H7 (cell line): ENCODE measurements at places on chromosomes 1 and 21. TPM values are rescaled to one million over a fixed set of nuclear protein-coding genes. Genes with fewer than 3 reads are reported as not detected.

DNA sequence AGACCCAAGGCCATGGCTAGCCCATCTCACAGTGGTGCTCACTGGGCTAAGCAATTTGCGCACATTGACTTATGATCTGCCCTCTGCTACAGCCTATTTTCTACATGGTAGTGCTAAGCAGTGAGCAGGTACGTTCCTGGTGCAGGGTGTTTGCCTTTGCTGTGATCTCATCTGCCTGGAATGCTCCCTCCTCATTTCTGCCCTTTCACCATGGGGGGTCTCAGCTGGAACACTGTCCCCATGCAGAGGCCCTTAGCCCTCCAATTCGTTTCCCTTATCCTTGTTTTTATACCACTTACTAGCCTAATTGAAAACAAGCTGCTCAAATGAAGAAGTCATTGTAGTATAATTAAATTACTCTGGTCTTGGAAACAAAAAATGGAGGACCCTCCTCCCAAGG, 2.0 kb upstream of the B3GALT5 start:
- peak; percentile 86 for DNase-seq

DNA sequence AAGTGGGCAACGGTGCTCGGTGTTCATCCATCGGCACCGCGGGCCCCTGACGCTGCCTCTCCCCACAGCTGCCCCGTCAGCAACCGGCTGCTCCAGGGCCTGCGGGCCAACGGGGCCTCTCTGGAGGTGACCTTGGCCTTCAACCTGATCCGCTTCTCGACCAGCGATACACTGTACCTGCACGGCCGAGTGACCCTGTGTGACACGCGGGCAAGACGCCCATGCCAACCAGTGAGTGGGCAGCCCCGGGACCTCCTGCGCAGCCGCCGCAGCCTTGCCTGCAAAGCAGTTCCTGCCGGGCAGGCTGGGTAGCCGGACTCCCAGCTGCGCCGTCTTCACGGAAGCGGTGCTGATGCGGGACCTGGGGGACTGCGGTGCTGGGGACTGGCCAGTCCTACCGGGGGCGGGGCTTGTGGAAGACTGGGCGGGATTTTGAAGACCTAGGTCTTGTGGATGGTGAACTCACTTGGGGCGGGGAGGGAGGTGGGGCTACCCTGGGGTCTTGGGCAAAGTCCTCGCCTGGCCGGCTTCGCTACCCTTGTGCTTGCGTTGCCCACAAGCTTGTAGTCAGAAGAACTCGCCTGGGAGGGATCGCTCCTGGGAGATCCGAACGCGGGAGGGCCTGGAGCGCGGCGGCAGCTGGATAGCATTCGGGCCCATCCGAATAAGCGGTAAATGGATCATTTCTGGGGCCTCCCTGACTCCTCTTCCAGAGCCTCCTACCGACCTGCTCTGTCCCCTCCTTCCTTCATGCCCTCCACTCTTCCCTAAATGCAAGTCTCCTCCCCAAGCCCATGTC, 8.8 kb upstream of the CEP85 start:
- DNase-seq = peak; percentile 98

DNA sequence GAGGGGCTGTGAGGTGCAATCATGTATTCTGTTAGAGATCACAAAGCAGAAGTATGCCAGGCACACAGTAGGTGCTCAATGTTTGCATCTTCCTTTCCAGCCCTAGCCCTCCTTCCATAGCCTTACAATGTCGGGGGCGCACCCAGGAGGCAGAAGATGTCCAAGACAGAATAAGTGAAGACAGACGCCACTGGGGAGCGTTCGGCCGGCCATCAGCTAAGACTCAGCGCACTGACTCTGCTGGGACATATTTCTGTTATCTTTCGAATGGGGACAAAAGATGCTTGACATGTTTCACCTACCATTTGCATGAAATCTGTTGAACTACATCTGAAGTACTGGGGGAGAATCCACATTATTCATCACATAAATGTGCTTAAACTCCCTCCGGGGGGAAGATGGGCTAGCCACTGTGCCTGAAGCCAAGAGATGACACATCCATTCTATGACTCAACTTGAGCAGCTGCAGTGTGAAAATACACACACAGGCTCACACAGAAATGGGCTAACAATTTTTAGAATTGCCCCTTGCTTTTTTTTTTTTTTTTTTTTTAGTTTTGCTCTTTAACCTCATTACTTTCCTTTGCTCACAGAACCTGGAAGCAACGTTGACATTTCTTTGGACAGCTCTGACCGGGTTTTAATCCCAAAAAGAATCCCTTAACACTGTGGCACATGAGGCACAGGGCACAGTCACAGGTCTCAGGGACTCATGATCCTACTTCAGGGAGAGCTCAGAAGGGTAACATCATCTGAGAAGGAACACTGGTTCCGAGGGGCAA, 7.9 kb downstream of the TIAM1 start:
- DNase-seq = no peak

DNA sequence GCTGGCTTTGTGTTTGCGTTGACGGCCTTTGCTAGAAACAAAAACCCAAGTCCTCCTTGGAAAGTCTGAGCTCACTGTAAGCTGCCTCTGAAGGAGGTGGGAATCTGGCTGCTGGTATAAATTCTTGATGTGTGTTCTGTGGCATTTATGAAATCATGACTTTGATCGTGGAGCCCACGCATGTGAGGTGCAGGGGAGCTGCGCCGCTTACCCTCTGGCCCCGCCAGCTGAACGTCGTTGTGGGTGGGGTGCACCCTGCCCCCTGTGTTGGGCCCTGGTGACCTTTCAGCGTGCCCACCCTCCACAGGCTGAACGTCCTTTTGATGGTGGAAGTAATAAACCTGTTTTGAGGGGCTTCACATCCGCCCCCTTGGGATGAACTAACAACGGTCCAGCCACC, 21.2 kb upstream of the DIP2A start:
- no peak for DNase-seq

The ZNF691 gene
- 30.4 and 33.5 TPM in 2 replicates for total RNA-seq

DNA sequence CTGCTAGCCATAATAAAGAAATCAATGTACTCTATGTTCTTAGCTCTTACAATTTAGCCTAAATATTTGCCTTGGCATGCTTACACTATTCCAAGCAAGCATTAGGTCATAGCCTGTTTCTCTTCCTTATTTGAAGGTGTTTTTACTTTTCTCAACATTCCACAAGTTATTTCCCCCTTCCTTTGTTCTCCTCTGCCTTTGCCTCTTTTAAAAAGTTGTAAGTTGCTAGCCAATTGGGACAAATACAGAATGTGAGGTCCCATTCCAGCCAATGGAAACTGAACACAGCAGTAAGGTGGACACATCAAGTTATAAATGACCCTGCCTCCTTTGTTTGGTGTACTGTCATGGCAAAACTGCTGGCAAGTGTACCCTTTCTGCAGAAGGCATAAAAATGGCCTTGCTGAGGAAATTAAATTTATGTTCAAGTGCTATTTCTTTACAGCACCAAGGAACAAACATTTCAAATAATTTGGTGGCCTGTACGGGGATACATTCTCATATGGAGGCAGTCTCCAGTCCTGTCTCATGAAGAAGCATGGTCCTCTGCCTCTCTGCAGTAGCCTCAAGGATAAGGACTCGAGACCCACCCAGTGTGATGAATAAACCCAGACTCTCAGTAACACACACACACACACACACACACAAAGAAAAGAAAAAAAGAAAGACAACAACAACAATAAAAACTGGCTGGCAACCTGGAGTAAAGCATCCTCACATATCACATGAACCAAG, 28.8 kb upstream of the FMO1 start:
- DNase-seq = no peak

The TMEM200B gene
- total RNA-seq = 53.7 and 59.5 TPM in 2 replicates

DNA sequence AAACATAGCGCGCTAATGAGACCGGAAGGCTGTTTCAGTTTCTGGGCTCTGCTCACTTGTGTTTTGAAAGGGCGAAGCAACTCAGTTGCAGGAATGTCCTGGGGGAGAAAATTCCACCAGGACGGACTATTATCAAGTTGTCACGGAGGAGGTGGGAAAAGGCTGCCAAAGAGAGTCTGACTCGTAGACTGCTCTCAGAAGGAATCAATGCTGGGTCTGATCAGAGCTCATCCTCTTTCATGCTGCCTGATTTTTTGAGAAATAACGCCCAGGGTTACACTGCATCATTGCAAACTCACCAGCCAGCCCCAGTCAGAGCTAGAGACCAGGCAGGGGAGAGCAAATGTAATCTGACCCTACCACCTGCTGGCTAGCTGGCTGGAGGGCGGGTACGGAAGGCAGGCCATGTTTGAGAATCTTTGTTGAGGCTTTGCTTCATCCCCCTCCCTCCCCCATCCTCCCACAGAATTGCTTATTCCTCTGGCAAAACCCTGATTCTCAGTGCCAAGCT, 36.4 kb upstream of the BCL9 start:
- DNase-seq = peak; percentile 80

DNA sequence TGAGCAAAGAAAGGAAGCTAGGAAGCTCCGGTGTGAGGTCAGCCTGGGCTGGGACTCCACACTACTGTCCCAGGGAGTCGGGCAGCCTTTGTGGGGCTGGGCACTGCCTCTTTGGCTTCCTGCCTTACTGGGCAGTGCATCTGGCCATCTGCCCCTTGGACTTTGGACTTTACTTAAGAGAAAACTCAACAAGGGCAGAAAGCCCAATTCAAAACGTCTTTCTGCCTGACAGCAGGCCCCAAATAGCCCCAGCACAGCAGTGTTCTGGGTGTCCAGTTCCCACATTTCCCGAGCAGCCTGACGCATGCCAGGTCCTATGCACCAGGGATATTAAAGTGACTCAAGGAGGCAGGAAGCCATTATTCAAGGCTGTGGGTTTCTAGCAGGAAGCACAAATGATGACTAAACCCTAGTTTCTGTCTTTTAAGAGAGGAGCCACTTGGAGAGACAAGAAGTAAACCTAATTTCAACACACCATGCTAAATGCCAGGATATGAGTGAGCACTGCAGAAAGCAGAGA, 37.9 kb upstream of the EDEM3 start:
- DNase-seq = no peak

The MAP1LC3C gene
- total RNA-seq = 0.76 and 1.3 TPM in 2 replicates

The MAN1C1 gene
- 19.5 and 25.6 TPM in 2 replicates for total RNA-seq

DNA sequence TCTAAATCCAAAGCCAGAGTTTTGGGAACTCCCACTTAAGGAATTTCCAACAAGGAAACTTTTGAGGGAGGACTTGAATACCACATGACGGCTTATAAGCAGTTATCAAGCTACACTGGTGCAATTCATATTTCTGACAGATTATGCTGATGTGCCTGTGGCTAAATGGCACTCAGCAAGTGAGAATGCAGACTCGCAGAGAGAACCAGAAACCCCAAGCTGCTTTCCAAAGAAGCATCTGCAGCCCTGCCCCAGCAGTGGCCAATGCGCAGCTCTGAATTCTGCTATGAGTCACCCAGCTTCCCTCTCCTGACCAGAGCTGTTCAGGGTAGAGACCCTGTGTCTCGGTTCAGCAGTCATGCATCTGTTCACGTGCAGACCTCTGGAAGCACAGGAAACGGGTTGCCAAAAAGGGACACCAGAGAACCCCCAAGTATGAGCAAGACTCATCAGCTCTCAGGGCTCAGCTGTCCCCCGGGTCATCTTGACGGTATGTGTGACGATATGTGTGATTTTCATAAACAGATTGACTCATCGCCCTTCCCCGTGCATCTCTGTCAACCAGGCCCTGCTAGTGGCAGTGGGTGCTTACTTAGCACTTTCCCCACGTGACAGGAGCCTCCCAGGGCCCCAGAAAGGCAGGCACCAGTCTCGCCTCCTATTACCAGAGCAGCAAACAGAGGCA, 76.3 kb downstream of the ITPKB start:
- DNase-seq = no peak

The ETNK2 gene
- 44.3 and 57.7 TPM in 2 replicates for total RNA-seq

The RALGPS2 gene
- total RNA-seq = 41.4 and 43.4 TPM in 2 replicates

The KPRP gene
- total RNA-seq = not detected in 2 replicates

GRCh38 chr1:36367066-36367465, 18.7 kb downstream of the STK40 start:
- no peak for DNase-seq

- DNase-seq = peak; percentile 17
These were observed 5.6 kb upstream of the MAN1C1 start for GRCh38 chr1:25610822-25611630.

GRCh38 chr1:200671235-200671786, 1.6 kb upstream of the DDX59 start:
- no peak for DNase-seq

DNA sequence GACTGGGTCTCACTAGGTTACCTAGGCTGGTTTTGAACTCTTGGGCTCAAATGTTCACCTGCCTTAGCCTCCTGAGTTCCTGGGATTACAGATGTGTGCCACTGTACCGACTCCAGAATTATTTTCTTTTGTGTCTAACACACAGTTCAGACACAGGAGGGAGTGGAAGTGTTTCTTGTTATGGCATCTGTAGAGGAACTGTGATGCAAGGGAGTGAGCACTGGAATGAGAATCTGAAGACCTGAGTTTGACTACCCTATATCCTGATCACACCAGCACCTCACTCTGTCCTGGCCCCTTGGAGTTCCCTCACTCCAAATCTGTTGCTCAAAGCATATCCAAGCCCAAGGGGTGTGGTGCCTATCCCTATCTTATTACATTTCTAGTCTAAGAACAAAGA, 15.2 kb downstream of the OPTC start:
- DNase-seq = no peak
